ENCODE measurements at places on chromosomes 4 and X.

- no peak for DNase-seq
Observed at GRCh38 chrX:108217876-108218275, 126.3 kb downstream of the ATG4A start.

GRCh38 chr4:151610229-151610628, 150.6 kb downstream of the GATB start:
- no peak for DNase-seq

DNA sequence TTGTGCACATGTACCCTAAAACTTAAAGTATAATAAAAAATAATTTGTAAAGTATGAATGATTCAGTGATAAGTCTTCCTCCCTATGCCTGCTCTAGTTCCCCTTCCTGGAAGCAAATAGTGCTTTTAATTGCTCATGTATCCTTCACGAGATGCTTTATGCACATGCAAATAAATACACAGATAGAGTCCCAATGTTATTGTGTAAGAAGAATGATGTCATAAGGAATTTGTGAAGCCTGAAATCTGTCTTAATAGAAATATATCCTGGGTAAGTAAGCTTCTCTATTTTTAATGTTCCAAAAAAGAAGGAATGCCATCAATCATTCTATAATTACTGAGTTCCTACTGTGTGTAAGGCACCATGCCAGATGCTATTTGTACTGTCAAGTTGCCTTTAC, 157.5 kb upstream of the SLC4A4 start:
- no peak for DNase-seq

DNA sequence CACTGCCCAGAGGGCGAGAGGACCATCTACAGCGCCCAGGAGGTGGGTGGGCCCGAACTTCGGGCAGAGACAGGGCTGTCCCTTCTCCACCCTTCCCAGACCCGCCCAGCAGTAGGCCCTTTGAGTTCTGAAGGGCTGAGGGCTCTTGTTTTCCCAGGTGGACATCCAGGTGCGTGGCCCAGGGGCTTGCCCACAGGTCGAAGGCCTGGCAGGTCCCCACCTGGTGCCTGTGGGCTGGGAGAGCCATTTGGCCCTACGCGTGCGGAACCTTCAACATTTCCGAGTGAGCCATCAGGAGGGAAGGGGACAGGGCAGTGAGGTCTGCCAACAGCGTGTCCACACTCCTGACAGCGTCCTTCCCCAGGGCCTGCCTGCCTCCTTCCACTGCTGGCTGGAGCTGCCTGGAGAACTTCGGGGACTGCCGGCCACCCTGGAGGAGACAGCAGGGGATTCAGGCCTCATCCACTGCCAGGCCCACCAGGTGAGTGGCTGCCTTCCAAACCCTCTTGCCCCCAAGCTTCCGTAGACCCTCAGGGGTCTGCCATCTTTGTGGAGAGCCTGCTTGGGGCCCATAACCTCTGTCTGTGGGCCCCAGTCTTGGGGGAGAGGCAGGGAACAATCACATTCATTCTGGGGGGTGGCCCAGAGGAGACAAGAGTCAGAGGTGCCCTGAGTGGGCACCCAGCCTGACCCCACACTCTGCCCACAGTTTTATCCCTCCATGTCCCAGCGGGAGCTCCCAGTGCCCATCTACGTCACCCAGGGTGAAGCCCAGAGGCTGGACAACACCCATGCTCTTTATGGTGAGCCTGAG, 6.8 kb downstream of the PLXNB3 start:
- DNase-seq, result no peak

DNA sequence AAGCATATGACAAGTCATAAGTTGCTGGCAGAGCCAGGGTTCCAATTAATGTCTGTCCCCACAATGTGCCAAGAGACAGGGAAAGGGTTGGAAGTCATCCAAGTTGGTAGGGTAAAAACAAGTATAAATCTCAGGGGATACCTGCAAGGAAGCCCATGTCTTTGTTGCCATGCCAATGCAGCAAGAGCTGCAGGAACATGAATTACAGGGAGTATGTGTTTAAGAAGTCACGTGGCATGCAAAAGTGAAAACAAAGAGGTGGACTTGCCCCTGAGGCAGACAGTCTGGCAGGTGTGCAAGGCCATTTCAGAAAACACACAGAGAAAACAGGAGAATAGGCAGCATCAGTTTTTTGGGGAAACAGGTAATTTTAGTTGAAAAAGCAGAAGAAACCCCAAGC, 29.4 kb downstream of the C4orf51 start:
- DNase-seq, result no peak

GRCh38 chr4:498328-498904, 540 bp downstream of the ZNF721 start:
- peak; percentile 16 for DNase-seq

DNA sequence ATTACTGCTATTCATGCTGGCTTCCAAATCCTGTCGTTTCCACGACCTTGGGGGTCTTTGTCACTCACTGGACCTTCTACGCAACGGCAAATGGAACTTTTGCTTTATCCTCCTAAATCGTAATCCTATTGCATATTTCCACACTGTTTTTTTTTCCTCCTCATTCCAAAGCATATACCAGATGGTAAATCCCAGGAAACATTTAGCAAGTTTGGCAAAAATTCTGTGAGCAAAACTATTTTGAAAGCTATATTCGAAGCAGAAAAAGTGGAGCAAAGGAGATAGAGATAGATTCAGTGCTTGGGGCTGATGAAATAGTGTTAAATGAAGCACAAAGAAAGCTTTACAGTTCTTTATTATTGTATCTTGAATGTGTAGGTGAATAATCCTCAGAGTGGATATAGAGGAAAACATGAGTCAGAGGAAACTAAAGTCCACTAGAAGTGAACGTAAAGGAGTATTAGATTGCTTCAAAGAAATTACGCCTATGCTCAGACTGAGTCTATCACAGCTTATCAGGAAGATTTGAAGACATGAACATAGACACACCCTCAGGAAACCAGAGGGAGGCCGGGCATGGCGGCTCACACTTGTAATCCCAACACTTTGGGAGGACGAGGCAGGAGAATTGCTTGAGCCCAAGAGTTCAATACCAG, 50.2 kb upstream of the FAM9A start:
- no peak for DNase-seq

- DNase-seq, result no peak
Observed at GRCh38 chrX:32937043-32937442, 274.3 kb downstream of the DMD start.

DNA sequence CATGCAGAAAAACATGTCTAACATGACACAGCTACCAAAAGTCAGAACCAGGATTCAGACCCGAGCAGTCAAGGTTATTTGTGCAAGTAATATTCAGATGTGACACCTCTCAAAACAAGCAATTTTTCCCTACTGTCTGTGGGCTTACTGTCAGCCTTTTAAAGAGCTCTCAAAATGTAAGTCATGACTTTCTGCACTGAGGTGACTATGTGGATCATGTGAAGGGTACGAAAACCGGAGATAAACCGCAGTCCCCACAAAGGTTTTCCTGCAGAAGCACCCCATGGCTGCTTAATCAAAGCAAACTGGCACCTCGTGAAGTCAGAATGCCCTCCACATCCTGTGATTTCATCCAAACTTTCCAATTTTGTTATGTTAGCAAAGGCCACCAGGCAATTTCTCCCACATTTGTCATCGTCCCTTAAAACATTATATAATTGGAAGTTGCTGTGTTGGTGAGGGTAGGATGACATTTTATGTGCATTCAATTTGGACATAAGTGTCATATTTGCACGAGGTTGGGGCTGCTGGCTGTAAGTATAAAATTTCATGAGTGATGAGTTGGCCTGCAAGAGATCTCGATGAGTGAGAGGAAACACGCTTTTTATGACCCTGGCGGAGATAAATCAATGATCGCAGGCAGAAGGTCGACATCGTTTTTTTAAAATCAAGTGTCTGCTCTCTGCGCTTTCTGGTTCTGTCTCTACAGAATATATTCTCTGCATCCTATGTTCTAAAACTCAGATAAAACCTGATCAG, 161.2 kb downstream of the STK32B start:
- no peak for DNase-seq

GRCh38 chr4:119038116-119038841, 97.4 kb upstream of the MYOZ2 start:
- peak; percentile 40 for DNase-seq

GRCh38 chr4:57132743-57133137, 22.6 kb upstream of the IGFBP7 start:
- DNase-seq, result no peak

- no peak for DNase-seq
Observed at GRCh38 chr4:173318648-173319211, 15.4 kb downstream of the HMGB2 start.

GRCh38 chr4:187577941-187578480, 417.6 kb upstream of the ZFP42 start:
- no peak for DNase-seq

DNA sequence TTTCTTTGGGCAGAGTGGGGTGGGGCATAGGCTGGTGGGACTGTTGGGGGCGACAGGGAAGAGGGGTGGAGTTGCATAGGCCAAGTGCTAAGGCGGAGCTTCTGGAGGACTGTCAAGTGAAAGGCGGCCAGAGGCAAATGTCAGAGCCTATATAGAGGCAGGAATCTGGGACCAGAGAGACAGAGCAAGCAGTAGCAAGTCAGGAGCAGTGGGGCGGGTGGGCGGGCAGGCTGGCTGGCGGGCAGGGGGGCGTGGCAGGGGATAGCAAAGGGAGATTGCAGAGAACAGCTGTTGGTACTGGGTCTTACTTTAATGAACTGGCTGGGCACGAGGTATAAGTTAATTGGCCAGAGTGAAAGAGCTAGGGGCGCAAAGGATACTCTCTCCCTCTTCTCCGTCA, 89.8 kb downstream of the RTL9 start:
- no peak for DNase-seq

DNA sequence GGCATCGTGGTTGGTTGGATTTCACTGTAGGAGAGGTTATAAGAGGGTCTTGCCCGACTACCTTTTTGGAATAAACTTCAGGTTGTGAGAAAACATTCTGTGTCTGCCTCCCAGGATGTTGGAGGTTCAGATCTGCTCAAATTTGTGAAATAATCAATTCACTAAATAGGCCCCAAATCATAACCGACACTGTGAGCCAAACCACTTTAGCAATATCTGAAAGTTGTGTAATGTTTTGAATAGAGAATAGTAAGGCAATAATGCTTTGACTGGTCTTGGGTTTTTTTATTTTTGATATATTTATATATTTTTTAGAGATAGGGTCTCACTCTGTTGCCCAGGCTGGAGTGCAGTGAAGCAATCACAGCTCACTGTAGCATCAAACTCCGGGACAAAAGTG, 131.2 kb downstream of the GLRA3 start:
- no peak for DNase-seq

- no peak for DNase-seq
Observed at GRCh38 chr4:161841759-161842158, 322.0 kb downstream of the FSTL5 start.

DNA sequence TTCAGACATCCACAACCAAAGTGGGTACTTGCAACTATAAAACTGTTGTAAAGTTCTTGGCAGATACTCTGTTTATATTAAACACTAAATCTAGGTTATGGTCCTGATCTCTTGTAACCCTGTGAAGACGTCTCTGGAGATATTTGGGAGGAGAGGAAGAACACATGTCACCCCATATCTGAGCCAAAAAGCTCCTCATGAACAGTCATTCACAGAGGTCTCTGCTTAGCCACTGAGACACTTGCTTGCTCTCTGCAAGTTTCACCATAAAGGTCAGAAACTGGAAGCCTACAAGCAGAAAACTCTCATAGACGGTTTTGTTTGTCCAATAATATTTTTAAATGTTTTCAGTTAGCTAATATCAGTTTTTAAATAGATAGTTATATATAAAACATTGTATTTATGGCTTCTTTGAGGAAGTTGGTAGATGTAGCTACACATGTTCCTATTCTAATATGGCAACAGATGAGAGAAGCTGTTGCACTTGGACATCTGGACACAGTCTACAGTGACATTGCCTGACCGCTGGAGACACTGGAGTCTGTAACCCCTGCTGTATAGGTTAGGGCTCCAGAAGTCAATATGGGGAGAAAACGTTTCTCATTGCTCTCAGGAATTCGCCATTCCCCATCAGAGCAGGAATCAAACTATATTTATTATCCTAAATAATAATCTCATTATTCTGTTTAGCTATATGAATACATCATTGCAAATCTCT, 73.6 kb downstream of the C4orf46 start:
- no peak for DNase-seq

GRCh38 chr4:25547343-25547742, 108.3 kb upstream of the SLC34A2 start:
- DNase-seq, result no peak

DNA sequence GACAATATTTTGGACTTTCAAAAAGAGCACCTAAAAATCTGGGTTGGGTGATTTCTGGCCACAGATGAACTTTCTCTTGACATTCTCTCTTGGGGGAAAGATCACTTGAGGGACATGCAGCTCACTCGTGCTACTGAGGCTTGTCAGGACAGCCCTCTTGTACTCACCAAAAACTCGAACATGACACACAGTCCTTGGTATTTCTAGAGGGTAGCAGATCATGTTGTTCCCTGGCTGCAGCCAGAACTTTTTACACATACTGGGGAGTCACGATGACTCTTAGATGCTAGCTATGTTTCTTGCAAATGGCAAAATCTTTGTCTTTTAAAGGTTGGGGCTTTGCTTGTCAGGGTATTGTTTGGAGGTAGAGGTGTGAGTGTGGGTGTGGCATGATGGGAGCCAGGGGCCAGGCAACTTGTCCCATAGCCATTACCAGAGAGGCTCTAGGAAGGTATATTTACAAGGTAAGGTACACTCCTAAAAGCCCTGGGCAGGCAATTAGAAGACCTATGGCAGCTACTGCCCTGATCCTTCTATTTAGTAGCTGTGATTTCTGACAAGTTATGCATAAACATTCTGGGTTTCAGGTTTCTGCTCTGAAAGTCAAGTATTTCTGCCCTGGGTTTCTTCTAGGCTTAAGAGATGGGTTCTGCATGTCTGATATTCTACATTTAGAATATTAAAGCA, 241.7 kb upstream of the TLL1 start:
- DNase-seq, result peak; percentile 4

GRCh38 chr4:35151816-35152572, 1092.3 kb downstream of the ARAP2 start:
- DNase-seq, result no peak

GRCh38 chrX:65528705-65529340, 5.8 kb downstream of the LAS1L start:
- DNase-seq, result peak; percentile 14

- no peak for DNase-seq
Observed at GRCh38 chr4:12138488-12138887, 709.8 kb upstream of the HS3ST1 start.

DNA sequence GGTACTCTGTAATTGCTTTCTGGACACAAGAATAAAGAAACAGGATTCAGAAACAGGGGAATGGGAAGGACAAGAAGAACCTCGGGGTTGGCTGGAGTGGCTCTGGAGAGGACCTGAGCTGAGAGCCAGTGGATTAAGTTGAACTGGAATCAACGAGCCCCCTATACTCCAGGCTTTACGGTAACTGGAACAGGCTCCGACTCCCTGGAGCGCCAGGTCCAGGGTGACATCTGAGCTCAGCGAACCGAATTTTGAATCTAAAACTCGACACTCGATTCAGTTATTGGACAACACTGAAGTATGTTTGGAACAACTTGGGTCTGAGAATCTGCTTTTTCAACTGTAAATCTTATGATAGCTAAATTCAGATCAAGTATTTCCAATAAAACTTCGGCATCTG, 23.9 kb downstream of the HMX1 start:
- DNase-seq, result no peak

GRCh38 chr4:114905017-114905416, 208.4 kb downstream of the NDST4 start:
- DNase-seq, result no peak

- no peak for DNase-seq
Observed at GRCh38 chrX:12867685-12868084, 813 bp downstream of the TLR7 start.
